PC-3 (cell line): ENCODE measurements at places on chromosomes 12 and 14. TPM values are rescaled to one million over a fixed set of nuclear protein-coding genes. Genes with fewer than 3 reads are reported as not detected.

Gene RASSF9
- total RNA-seq, result 0.17 TPM in 1 of 2 replicates, not detected in the other

Gene CLEC4C
- total RNA-seq, result not detected in 2 replicates

Gene KCNH5
- total RNA-seq, result not detected in 2 replicates

Gene WDR20
- 23.7 and 24.2 TPM in 2 replicates for total RNA-seq

Gene CNOT2
- 60.4 and 73.7 TPM in 2 replicates for total RNA-seq

Gene GLIPR1L1
- not detected in 2 replicates for total RNA-seq

Gene INSM2
- total RNA-seq, result 0.07 TPM in 1 of 2 replicates, not detected in the other

Gene SCNN1A
- total RNA-seq, result 2.3 and 2.9 TPM in 2 replicates

Gene SLC17A8
- not detected in 2 replicates for total RNA-seq

Gene AQP2
- total RNA-seq, result not detected in 2 replicates

Gene BEST3
- 0.55 TPM in 1 of 2 replicates, not detected in the other for total RNA-seq

Gene PPP4R4
- 0.11 TPM in 1 of 2 replicates, not detected in the other for total RNA-seq

Gene CLEC2B
- not detected in 2 replicates for total RNA-seq

Gene FGD4
- 3.2 and 3.9 TPM in 2 replicates for total RNA-seq

Gene IL31
- total RNA-seq, result not detected in 2 replicates

GRCh38 chr12:26250801-26251200 lies 55.4 kb downstream of the SSPN start:
- H3K4me3 ChIP-seq, result no peak overlapping the region
- no peaks in the 10 kb centered on the region for H3K27me3 ChIP-seq

DNA sequence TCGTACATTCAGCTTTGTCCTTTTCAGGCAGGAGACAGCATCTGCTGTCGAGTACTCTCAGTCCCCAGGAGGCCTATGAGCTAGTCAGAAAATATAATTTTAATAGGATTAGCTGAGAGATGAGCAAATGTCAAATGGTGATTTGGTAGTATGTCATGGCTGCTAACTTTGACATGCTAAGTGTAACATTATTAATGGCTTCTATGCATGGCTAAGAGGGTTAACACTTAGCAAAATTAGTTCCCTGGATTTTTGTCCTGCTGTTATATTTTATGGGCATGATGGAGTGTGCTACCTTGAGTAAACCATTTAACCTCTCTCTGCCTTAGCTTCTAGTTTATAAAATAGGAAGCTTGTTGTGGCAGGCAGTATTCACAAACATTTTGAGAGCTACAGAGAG lies 2.9 kb upstream of the PCNX1 start:
- no peaks in the 10 kb centered on the region for H3K27me3 ChIP-seq
- H3K36me3 ChIP-seq, result no peaks in the 10 kb centered on the region
- H3K27ac ChIP-seq, result no peak overlapping the region
- peaks cover 16% of the 10 kb centered on the region for H3K4me1 ChIP-seq
- no peak for DNase-seq
- no peak overlapping the region for H3K4me3 ChIP-seq

DNA sequence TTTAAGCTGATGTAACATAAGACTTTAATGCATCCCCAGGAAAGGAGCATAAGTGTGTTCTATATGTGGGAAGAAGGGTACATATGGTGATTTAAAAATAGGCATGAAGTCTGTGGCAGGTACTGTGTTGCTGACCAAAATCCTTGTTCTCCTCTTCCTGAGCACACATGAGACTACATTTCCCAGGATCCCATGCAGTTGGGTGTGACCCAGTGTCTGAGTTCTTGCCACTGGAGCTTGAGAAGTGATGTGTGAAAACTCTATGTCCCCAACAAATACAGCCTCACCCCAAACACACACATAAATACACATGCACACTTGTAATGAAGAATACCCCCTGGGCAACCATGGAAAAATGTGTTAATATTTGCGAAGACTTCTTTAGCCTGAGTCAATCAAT lies 8.5 kb upstream of the SMIM10L1 start:
- H3K27ac ChIP-seq, result no peak overlapping the region
- no peak overlapping the region for H3K4me3 ChIP-seq
- H3K36me3 ChIP-seq, result peaks cover 15% of the 10 kb centered on the region
- H3K4me1 ChIP-seq, result no peaks in the 10 kb centered on the region
- DNase-seq, result peak; percentile 2

DNA sequence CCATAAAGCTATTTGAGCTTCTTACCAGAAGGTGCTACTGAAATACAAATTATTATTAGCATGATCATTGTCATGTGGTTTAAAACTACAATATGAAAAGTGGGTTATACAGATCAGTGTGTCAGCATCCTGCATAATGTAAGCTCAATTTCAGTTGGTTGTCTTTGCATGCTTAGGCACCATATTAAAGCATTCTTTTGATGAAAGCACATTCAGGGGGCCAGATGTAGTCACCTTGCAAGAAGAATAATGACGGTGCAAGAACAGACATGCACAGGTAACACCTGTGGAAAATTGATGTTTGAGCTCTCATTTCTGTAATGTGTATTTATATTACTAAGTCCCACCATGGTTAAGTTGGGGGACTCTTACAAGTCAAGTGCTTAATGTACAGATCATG lies 123.9 kb downstream of the PAX9 start:
- H3K27ac ChIP-seq, result no peak overlapping the region
- no peak overlapping the region for H3K4me3 ChIP-seq
- no peaks in the 10 kb centered on the region for H3K27me3 ChIP-seq
- no peak for DNase-seq
- H3K4me1 ChIP-seq, result peaks cover 12% of the 10 kb centered on the region

- H3K4me3 ChIP-seq, result no peak overlapping the region
- no peaks in the 10 kb centered on the region for H3K36me3 ChIP-seq
- peaks cover 8% of the 10 kb centered on the region; the same call in 1 of the 2 replicates for H3K4me1 ChIP-seq
- no peak overlapping the region for H3K27ac ChIP-seq
Observed at GRCh38 chr12:108305520-108305919, 33.6 kb downstream of the CMKLR1 start.

- no peaks in the 10 kb centered on the region for H3K27me3 ChIP-seq
- no peak for DNase-seq
- H3K4me1 ChIP-seq, result peaks cover 47% of the 10 kb centered on the region
- no peaks in the 10 kb centered on the region for H3K36me3 ChIP-seq
Observed at GRCh38 chr14:40119765-40120164, 687.5 kb upstream of the FBXO33 start.

- no peak overlapping the region for H3K27ac ChIP-seq
- no peaks in the 10 kb centered on the region for H3K27me3 ChIP-seq
- H3K4me3 ChIP-seq, result no peak overlapping the region
- DNase-seq, result no peak
Observed at GRCh38 chr14:94656043-94656442, 43.9 kb downstream of the SERPINA3 start.

GRCh38 chr12:112386726-112387125 lies 4.5 kb upstream of the HECTD4 start:
- no peak for DNase-seq
- peaks cover 5% of the 10 kb centered on the region; the same call in 1 of the 2 replicates for H3K4me1 ChIP-seq

GRCh38 chr14:20469890-20470602 lies 840 bp downstream of the PNP start:
- peaks cover 29% of the 10 kb centered on the region for H3K36me3 ChIP-seq
- peak overlapping the region; percentile 92 for H3K4me3 ChIP-seq
- DNase-seq, result peak; percentile 90
- H3K27me3 ChIP-seq, result no peaks in the 10 kb centered on the region
- H3K4me1 ChIP-seq, result peaks cover 18% of the 10 kb centered on the region

- no peak overlapping the region for H3K4me3 ChIP-seq
- no peaks in the 10 kb centered on the region for H3K27me3 ChIP-seq
- no peaks in the 10 kb centered on the region for H3K36me3 ChIP-seq
- no peak overlapping the region for H3K27ac ChIP-seq
- H3K4me1 ChIP-seq, result no peaks in the 10 kb centered on the region
Observed at GRCh38 chr14:61202124-61202523, 79.0 kb downstream of the TMEM30B start.

GRCh38 chr14:59060841-59061240 lies 127.6 kb upstream of the DAAM1 start:
- no peak overlapping the region for H3K27ac ChIP-seq
- peaks cover 15% of the 10 kb centered on the region for H3K27me3 ChIP-seq
- H3K4me3 ChIP-seq, result no peak overlapping the region
- no peaks in the 10 kb centered on the region for H3K4me1 ChIP-seq
- no peak for DNase-seq

DNA sequence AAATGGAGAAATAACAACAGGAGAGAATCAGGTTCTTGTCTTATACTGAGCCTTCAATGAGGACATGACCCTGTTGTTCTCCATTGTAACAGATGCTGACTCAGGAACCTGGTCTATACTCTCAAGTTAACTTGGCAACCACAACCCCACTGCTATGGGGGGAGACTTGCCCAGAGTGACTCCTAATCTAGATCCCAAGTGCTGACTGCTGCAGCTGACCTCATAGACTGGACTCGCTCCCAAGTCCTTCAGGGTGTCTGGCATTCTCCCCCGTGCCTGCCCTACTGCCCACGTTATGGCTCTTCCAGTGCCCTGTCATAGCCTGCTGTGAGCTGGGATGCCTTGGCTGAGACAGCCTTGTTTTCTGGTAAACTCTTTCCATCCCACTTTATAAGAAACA lies 37.1 kb downstream of the NID2 start:
- no peaks in the 10 kb centered on the region for H3K36me3 ChIP-seq
- no peak for DNase-seq
- H3K4me1 ChIP-seq, result peaks cover 9% of the 10 kb centered on the region
- no peaks in the 10 kb centered on the region for H3K27me3 ChIP-seq

DNA sequence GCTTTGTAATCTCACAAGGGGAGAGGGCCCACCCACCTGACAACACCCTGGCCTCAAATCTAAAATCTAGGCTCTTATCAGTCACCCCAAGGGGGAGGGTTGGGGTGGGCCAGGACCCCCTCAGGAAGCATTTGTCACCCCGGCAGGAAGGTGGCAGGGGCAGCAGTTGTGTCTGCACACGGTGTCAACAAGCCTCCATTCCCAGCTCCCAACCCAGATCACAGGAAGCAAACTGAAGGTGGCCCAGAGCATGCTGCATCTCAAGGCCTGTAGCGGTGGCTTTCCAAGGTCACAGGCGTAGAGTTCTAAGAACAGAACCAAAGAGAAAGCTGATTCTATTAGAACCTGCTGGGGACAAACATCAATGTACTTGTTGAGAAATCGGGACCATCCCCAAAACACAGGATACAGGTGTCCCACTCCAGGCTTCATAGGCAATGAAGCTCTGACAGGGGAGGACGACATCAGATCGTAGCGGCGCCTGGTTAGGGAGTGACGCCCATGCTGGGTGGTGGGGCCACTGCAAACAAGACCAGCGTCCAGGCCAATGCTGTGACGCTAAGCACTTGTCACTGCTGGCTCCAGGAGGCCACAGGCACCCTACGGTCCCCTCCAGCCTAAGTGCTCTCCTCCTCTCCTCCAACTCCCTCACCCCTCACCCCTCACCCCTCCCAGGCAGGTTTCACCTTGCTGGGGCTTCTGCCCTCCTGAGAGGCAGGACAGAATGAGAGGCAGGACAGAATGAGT lies 52.9 kb downstream of the CCDC88C start:
- DNase-seq, result no peak
- peaks cover 13% of the 10 kb centered on the region for H3K4me1 ChIP-seq
- no peak overlapping the region for H3K27ac ChIP-seq
- H3K27me3 ChIP-seq, result no peaks in the 10 kb centered on the region

- DNase-seq, result no peak
- H3K4me3 ChIP-seq, result no peak overlapping the region
- H3K4me1 ChIP-seq, result no peaks in the 10 kb centered on the region
- no peaks in the 10 kb centered on the region for H3K27me3 ChIP-seq
Observed at GRCh38 chr12:101127521-101128219, 82.4 kb downstream of the SLC5A8 start.

DNA sequence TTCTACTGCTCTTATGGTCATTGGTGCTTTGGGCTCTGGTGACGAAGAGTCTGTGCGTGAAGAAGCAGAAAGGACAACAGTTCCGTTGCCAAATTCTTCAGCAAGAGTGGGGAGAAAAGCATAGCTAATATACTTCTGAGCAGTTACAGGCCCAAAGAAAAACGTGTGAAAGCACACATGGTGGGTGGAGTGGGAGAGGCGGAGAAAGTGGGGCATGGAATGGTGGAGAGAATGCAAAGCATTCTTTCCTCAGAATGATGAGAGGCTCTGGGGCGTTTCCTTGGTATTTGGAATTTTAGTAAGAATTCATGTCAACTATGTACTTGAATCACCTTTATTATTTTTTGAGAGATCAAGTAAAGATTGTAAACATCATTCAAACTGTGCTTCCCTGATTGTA lies 396.1 kb downstream of the NAV3 start:
- H3K27ac ChIP-seq, result no peak overlapping the region
- H3K36me3 ChIP-seq, result no peaks in the 10 kb centered on the region
- DNase-seq, result no peak

DNA sequence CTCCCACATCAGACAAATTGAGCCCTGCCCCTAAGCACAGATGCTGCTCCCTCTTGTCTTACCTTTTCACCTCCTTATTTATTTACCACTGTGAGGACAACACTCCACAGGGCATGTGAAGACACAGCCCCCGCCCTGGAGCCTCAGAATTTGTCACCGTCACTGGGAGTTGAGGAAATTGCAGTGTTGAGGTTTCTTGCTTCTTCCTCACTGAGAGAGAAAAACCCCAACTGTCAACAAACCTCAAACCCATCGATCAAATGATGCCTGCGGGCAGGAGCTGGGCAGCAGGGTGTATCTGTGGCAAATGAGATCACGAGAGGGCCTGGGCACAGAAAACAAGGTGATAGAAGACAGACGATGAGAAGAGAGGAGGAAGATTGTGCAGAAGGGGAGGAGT lies 30.5 kb upstream of the PLEKHG3 start:
- H3K4me3 ChIP-seq, result no peak overlapping the region
- H3K4me1 ChIP-seq, result peaks cover 11% of the 10 kb centered on the region
- no peak overlapping the region for H3K27ac ChIP-seq
- no peak for DNase-seq

- no peaks in the 10 kb centered on the region for H3K27me3 ChIP-seq
- peak; percentile 64 for DNase-seq
- H3K36me3 ChIP-seq, result no peaks in the 10 kb centered on the region
- no peak overlapping the region for H3K4me3 ChIP-seq
- H3K27ac ChIP-seq, result no peak overlapping the region
Observed at GRCh38 chr12:90945070-90945649, 9.8 kb downstream of the CCER1 start.

GRCh38 chr14:100107236-100107635 lies 42.0 kb downstream of the EVL start:
- no peak overlapping the region for H3K27ac ChIP-seq
- no peak overlapping the region for H3K4me3 ChIP-seq
- H3K4me1 ChIP-seq, result peaks cover 21% of the 10 kb centered on the region
- no peaks in the 10 kb centered on the region for H3K36me3 ChIP-seq
- H3K27me3 ChIP-seq, result no peaks in the 10 kb centered on the region

- no peaks in the 10 kb centered on the region for H3K36me3 ChIP-seq
- no peaks in the 10 kb centered on the region for H3K27me3 ChIP-seq
- peak; percentile 21 for DNase-seq
- H3K4me1 ChIP-seq, result 0 out of 2 replicates have a peak, but pooled peaks cover 5% of the 10 kb centered on the region
- H3K4me3 ChIP-seq, result no peak overlapping the region
- no peak overlapping the region for H3K27ac ChIP-seq
Observed at GRCh38 chr12:80101126-80101525, 1.8 kb downstream of the OTOGL start.
